ENCODE measurements at places on chromosomes 3 and 15.

DNA sequence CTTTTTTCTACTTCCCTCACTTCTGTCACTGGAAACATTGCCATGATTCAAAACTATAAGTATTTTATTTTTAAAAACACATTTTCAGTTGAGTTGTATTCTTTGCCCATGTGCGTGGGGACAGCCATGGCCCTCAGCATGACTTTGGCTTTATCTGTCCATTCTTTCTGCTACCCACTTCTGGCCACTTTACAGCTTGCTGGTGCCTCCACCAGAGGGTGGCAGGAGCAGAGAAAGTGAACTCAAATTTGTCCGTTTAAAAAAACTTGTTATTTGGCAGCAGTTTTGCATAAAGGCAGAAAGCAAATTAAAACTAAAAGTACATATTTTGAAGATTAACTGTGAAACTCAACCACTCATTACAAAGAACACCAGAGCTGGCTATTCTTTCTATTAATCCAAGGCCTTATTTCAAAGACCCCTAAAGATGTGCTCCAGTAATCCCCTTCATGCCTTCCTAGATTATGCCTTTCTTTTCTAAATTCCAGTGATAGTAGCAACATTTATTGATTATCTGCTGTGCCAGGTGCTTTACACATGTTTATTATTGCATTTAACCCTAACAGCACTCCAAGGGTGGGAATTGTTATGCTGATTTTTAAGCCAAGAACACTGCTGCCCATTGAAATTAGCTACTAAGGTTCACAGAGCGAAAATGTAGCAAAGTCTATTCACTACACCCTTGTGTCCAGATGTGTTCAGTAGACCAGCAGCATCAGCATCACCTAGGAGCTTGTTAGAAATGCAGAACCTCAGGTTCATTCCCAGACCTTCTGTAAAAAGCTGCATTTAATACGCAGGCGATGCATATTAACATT lies 134.8 kb downstream of the THRB start:
- no peak for DNase-seq

- DNase-seq, result no peak
Measured at GRCh38 chr15:41940441-41940857, 31.9 kb downstream of the EHD4 start.

GRCh38 chr3:78314327-78314726 lies 1274.4 kb downstream of the ROBO2 start:
- no peak for DNase-seq

- no peak for DNase-seq
Measured at GRCh38 chr3:30904996-30905395, 10.5 kb upstream of the GADL1 start.

- no peak for DNase-seq
Measured at GRCh38 chr3:170024581-170024980, 13.2 kb upstream of the GPR160 start.

GRCh38 chr3:61323094-61323493 lies 71.8 kb upstream of the FHIT start:
- DNase-seq, result no peak

DNA sequence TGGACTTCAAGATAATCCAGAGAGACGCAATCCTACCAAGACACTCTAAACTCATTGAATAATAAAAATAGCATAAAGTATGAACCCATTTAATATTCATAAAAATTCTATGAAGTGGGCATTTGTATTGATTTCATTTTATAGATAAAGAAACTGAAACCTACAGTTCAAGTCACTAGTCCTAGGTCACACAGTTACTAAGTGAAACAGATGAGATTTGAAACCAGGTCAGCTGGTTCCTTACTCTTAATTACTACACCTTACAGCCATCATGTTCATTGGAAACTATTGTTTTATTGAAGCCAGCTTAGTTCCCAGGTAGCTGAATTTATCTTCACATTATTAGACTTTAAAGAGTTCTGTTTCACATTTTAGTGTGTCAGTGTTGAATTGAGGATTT lies 158.7 kb downstream of the EPHA3 start:
- no peak for DNase-seq

DNA sequence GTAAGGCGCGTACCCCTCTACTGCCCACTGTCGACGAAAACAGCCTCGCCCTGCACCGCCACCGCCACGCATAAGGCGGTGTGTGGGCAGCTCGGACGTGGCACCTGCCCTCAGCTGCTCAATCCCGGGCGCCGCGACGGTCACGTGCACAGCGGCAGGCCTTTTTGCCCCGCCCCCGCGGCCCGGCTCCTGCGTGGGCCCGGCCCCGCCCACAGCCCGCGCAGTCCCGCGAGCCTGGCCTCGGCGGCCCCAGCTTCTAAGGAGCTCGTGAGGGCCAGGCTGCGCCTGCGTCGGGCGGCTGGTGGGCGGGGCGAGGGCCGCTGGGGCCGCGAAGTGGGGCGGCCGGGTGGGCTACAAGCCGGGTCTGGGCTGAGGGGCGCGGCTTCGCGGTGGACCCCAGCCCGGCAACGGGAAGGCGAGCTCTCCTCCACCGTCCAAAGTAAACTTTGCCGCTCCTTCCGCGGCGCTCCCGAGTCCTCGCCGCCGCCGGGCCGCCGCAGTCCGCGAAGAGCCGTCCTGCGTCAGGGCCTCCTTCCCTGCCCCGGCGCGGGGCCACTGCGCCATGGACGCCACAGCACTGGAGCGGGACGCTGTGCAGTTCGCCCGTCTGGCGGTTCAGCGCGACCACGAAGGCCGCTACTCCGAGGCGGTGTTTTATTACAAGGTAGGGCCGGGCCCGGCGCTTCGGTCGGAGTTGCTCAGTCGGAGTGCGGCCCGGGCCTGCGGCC lies at the start of gene CAPN7:
TSS of gene CAPN7 (plus strand) at position 313 of the 728 bp plus-strand sequence. CDS start at position 563, 250 bp downstream.
- peak; percentile 97 for DNase-seq

GRCh38 chr15:76203346-76204108 lies 107.7 kb downstream of the ETFA start:
- no peak for DNase-seq

DNA sequence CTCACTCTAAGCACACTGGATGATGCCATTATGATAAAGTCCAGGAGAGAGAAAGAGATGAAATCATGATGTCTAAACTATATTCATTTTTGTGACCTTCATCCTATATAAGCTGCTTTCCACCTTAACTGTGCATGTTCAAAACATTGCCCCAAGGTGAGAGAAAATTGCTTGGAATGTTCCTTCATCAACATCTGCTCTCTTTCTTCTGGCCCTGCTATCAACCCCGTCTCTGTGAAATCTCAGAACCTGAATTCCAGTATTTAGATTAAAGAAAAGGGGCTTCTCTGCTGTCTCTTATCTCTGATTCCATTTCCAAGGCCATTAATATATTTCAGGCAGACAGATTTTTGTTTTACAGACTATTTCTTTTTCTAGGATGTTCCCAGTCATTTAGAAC lies 47.3 kb upstream of the PHLDB2 start:
- DNase-seq, result no peak

GRCh38 chr3:64148955-64149653 lies 76.2 kb downstream of the PRICKLE2 start:
- DNase-seq, result no peak

- no peak for DNase-seq
Measured at GRCh38 chr15:31397851-31398661, 71.4 kb downstream of the KLF13 start.

DNA sequence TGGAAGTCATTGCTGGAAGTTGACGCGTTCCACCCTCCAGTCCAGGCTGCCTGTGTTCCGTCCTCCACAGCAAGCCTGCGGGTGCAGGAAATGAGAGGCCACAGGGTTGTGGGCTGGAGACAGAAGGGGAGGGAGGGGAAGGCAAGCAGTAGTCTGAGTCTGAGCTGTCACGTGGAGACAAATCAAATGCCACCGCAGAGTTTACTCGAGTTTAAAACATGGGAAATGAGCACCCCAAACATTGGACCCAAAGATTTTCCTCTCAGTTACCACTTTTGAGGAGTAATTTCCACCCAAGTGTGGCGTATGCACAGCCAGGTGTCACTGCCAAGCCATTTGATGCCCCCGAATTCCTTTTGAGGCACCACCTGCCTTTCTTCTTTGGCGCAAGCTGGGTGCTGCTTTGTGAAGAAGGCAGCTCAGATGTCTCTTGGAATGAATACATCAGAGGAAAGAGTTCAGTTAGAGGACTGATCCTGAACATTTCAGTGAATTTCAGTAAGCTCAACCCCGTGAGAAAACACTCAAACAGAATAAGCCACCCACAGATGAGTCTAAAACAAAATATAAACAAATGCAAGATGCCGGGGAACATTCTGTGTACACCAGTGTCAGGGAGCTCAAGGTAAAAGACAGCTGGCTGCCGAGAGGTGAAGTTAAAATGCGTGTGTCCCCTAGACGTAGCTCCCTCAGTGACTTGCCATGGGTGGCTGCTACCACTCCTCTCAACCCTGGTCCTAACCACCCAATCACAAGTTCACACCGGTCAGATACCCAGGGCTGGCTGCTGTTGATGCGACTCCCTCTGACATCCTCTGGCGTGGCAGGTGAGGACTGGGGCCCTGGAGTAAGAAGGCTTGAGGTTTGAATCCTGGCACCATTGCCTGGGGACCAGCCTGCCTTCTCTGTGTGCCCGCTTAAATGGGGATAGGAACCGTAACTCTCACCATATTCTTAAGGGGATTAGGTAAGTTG lies 203.8 kb downstream of the UACA start:
- DNase-seq, result peak; percentile 74

DNA sequence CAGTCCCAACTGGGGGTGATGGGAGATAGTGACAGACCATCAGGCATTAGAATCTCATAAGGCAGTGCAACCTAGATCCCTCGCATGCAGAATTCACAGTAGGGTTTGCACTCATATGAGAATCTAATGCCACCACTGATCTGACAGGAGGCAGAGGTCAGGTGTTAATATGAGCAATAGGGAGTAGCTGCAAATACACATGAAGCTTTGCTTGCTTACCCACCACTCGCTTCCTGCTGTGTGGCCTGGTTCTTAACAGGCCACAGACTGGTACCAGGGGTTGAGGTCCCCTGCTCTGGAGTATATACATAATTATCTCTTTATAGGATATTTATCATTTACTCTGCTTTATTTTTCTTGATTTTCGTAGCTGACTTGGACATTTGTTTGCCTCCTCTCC lies 36.0 kb upstream of the ZMAT3 start:
- no peak for DNase-seq

DNA sequence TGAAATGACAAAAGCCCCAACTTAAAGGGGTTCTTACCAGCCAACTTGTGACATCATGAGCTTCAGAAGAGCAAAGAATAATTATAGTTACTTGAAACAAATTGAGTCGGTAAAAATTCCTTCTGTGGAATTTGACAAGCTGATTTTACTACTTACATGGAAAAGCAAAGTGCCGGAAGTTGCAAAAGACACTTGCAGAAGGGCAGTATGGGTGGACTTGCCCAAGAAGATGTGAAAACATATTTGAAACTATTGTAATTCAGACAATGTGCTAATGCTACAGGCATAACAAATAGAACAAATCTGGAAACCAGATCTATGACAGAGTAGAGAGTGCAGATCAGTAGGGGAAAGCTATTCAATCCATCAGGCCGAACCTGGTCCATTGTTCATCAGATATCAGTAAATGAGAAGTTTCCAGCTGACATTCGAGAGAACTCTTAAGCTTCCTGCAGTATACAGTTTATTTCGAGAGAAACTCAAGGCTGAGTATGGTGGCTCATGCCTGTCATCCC lies 2.5 kb upstream of the KIF7 start:
- DNase-seq, result no peak

GRCh38 chr3:181581656-181582055 lies 130.1 kb upstream of the SOX2 start:
- no peak for DNase-seq

DNA sequence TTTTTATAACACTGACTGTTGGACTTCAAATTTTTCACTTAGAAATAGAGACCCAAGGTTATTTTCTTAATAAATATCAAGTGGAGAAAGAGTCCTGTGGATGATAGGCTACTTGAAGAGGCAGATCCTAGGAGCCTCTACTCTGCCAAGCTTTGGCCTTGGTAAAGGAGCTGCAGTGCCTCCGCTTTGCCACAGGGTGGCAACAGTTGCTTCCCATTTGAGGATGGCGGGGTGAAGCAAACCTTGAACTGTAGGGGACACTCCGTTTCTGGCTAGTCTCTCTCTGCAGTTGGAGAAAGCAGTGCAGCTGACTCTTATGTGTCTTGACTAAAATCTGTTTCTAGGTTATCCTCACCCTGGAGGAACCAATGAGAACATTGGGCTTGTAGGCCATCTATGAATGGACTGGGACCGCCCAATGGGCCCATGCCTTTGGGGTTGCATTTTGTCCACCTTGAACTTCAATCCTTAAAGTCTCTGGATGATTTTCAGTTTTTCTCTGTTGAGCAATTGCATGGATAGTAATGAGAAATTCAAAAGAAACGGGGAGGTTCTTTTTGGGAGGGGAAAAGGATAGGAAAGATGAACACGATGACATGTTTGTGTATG lies 9.8 kb downstream of the SCG5 start:
- peak; percentile 67 for DNase-seq

DNA sequence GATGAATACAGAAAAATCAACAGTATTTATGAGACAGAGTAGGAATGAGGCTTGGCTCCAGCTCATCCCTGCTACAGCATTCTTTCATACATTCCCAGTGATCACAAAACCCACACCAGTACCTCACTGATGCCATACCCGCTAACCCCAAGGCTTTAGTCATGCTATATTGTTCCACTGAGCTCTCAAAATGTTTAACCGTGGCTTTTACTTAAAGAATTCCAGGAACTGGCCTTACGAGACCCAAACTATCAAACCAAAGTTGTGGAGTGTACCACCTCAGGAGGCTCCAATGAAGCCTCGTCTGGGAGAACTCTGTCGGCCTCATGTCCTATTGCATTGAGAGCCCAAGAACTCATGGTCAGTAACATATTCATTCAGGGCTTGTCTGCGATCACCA lies 278.9 kb downstream of the ULK4 start:
- DNase-seq, result no peak

- peak; percentile 65 for DNase-seq
Measured at GRCh38 chr3:48739955-48740823, 23.2 kb upstream of the IP6K2 start.

GRCh38 chr15:70636540-70637165 lies 126.7 kb downstream of the UACA start:
- DNase-seq, result peak; percentile 11

DNA sequence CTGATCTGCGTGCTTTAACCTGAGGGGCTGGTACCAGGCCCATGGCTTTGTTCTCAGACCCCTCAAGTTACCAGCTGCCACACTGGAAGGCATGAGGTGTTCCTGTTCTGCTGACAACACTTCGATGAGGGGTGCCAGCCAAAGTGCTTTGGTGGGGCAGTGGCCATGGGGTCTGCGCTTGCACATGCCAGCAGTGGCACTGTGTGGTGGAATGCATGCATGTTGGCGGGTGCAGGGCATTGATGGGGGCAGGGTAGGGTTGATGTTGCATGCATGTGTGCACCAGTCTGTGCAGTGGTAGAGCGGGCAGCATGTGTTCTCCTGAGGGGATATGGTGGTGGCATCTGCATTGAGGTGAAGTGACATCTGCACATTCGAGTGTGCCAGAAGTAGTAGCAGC lies 497.0 kb downstream of the SQOR start:
- DNase-seq, result no peak

Data from inflammatory macrophage (primary cell).